Epithelial cell of alveolus of lung (primary cell): ENCODE measurements at places on chromosomes 6 and 20. TPM values are rescaled to one million over a fixed set of nuclear protein-coding genes. Genes with fewer than 3 reads are reported as not detected.

GPR6 gene
- total RNA-seq, result not detected in 2 replicates

RHAG gene
- not detected in 2 replicates for total RNA-seq

TCP1 gene
- total RNA-seq, result 136 and 220 TPM in 2 replicates

LRRC73 gene
- total RNA-seq, result 0.39 TPM in 1 of 2 replicates, not detected in the other

TTLL9 gene
- not detected in 2 replicates for total RNA-seq

BTNL2 gene
- not detected in 2 replicates for total RNA-seq

RNF144B gene
- 1.9 TPM in 1 of 2 replicates, not detected in the other for total RNA-seq

PTPRK gene
- total RNA-seq, result 36.2 and 56.7 TPM in 2 replicates

RCAN2 gene
- total RNA-seq, result 5.3 and 5.9 TPM in 2 replicates

MEP1A gene
- not detected in 2 replicates for total RNA-seq

ABHD16A gene
- 28.1 and 28.7 TPM in 2 replicates for total RNA-seq

BMP6 gene
- 1.2 and 1.7 TPM in 2 replicates for total RNA-seq

RPP21 gene
- total RNA-seq, result 45.8 and 56.3 TPM in 2 replicates

TRIM31 gene
- total RNA-seq, result not detected in 2 replicates

RGS17 gene
- total RNA-seq, result 12.4 and 14.4 TPM in 2 replicates

FRMD1 gene
- not detected in 2 replicates for total RNA-seq

KCNK5 gene
- 0.13 TPM in 1 of 2 replicates, not detected in the other for total RNA-seq

MYLK2 gene
- 0.26 and 0.72 TPM in 2 replicates for total RNA-seq

ZNF512B gene
- total RNA-seq, result 6.3 and 10.7 TPM in 2 replicates

PRSS16 gene
- 0.39 TPM in 1 of 2 replicates, not detected in the other for total RNA-seq

DEF6 gene
- 2.5 and 2.7 TPM in 2 replicates for total RNA-seq

SUPT3H gene
- total RNA-seq, result 7.5 and 13.8 TPM in 2 replicates

SLC17A4 gene
- total RNA-seq, result not detected in 2 replicates

MLN gene
- not detected in 2 replicates for total RNA-seq

TCF21 gene
- total RNA-seq, result 5.6 and 119 TPM in 2 replicates

GMPR gene
- total RNA-seq, result 3.4 and 8.2 TPM in 2 replicates

LIME1 gene
- total RNA-seq, result 1.3 and 1.9 TPM in 2 replicates

SMIM26 gene
- total RNA-seq, result 75.1 and 172 TPM in 2 replicates

CCR6 gene
- total RNA-seq, result not detected in 2 replicates

IPCEF1 gene
- total RNA-seq, result 0.08 TPM in 1 of 2 replicates, not detected in the other

FILIP1 gene
- 0.26 and 0.32 TPM in 2 replicates for total RNA-seq

STX7 gene
- total RNA-seq, result 13.3 and 13.8 TPM in 2 replicates

ZSCAN23 gene
- total RNA-seq, result 1.2 and 6.5 TPM in 2 replicates

DOK5 gene
- 2.1 and 4.3 TPM in 2 replicates for total RNA-seq

TULP1 gene
- 0.24 TPM in 1 of 2 replicates, not detected in the other for total RNA-seq

CST4 gene
- 0.78 TPM in 1 of 2 replicates, not detected in the other for total RNA-seq

CTSA gene
- total RNA-seq, result 93.3 and 101 TPM in 2 replicates

FRK gene
- total RNA-seq, result 0.32 and 0.52 TPM in 2 replicates

MROH8 gene
- total RNA-seq, result 0.39 and 2.5 TPM in 2 replicates

WFDC10B gene
- not detected in 2 replicates for total RNA-seq

LY86 gene
- not detected in 2 replicates for total RNA-seq

TFAP2C gene
- 0.13 TPM in 1 of 2 replicates, not detected in the other for total RNA-seq

CALHM4 gene
- not detected in 2 replicates for total RNA-seq

HCK gene
- not detected in 2 replicates for total RNA-seq

SLC22A3 gene
- 4.0 and 26.3 TPM in 2 replicates for total RNA-seq

KIAA0408 gene
- total RNA-seq, result 1.6 and 2.2 TPM in 2 replicates

B3GALT4 gene
- 3.6 and 6.8 TPM in 2 replicates for total RNA-seq

GABBR1 gene
- total RNA-seq, result 4.0 and 12.3 TPM in 2 replicates

CCN6 gene
- total RNA-seq, result not detected in 2 replicates

TREML1 gene
- total RNA-seq, result not detected in 2 replicates

HNF4A gene
- not detected in 2 replicates for total RNA-seq
